Activated T-helper 1 cell treated with anti-CD3 and anti-CD28 coated beads, Interleukin-12 subunit alpha, Interleukin-12 subunit beta, Interleukin-2, Interleukin-4 antibody, amounts not matched to agents 30 ng/mL and 10 ng/mL and 1 ng/mL, durations not matched to agents 14 hours and 24 hours and 36 hours (primary cell): ENCODE measurements at places on chromosomes 4 and X.

DNA sequence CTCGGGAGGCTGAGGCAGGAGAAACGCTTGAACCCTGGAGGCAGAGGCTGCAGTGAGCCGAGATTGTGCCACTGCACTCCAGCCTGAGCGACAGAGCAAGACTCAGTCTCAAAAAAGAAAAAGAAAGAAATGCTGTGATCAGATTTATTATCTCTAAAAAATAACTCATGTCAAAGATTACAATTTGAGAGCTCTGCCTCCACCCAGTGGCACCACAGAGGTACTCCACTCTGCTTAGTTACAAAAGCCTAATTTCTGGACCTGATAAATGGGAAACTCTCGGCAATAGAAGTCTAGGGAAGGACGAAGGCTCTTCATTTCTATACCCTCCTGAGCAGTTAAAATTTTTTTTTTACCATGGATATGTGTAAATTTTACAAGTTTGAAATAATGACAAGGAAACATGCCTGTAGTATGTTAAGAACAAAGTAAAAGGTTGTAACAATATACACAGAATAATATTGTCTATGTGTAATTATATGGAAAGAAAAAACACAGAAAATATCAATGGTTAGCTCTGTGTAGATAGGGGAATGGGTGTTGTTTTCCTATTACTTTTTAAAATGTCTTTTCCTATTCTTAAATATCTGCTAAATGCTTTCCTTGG, 149.8 kb downstream of the STIM2 start:
- H3K4me3 ChIP-seq, result no peak overlapping the region
- no peak for DNase-seq
- H3K4me1 ChIP-seq, result peaks cover 4% of the 10 kb centered on the region
- H3K36me3 ChIP-seq, result peaks cover 18% of the 10 kb centered on the region
- H3K27me3 ChIP-seq, result no peaks in the 10 kb centered on the region

GRCh38 chr4:80294206-80294605, 27.7 kb downstream of the FGF5 start:
- H3K27ac ChIP-seq, result no peak overlapping the region
- H3K27me3 ChIP-seq, result peaks cover 10% of the 10 kb centered on the region
- H3K36me3 ChIP-seq, result no peaks in the 10 kb centered on the region
- H3K4me3 ChIP-seq, result no peak overlapping the region

DNA sequence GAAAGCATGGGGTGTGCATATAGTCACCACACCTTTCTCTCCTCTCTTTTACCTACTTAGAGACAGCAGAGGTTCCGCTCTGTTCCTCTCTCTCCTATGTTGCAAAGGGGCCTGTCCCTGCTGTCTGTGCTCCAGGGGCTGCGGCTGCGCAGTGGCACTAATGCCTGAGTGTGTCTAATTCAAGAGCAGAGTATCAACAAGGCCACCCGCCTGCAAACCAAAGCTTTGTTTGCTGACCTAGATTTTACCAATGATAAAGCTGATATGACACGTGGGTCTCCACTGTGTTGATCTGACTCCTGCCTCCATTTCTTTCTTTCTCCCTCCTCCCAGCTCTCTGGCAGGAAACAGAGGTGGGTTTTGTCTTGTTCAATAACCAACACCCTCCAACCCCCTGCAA, 74.9 kb downstream of the NSG1 start:
- no peak overlapping the region for H3K27ac ChIP-seq
- peaks cover 23% of the 10 kb centered on the region for H3K36me3 ChIP-seq
- no peak overlapping the region for H3K4me3 ChIP-seq
- DNase-seq, result no peak

DNA sequence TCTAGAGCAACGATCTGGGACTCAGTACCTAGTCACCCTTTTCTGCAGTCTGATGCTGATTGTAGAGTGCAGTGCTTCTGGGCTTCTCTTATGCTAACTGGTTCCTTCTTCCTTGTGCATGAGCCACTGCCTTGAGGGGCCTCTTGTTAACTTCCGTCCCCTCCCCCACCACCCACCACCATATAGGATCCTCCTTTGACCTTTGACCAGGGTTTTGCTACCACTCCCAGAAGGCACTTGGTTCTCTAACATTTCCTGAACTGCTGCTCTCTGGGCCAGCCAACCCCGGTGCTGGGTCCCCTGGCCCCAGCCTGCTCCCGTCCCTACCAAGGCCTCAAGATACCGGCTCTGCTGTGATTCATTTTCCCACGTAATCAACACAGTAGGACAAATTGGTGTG, 104.6 kb upstream of the KLF3 start:
- DNase-seq, result no peak
- no peaks in the 10 kb centered on the region for H3K36me3 ChIP-seq
- H3K4me3 ChIP-seq, result no peak overlapping the region
- H3K27ac ChIP-seq, result no peak overlapping the region
- H3K4me1 ChIP-seq, result peaks cover 13% of the 10 kb centered on the region
- peaks cover 35% of the 10 kb centered on the region for H3K27me3 ChIP-seq

DNA sequence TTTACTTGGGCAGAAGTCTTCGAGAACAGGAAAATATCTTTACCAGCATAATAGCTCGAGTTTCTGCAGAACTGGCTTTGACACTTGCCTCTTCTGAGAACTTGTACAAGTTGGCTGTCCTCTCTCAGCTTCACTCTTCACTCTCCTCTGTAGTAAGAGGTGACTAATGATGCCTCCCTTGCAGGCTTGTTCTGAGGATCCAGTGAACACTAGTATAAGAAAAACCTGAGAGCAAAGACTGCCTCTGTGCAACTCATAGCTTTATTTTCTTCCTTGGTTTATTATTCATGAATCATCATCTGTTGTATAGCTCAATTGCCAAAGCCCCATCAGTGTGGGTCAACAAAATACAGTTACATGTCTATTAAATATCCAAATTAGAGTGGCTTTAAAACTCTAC, 266.7 kb upstream of the CLNK start:
- no peaks in the 10 kb centered on the region for H3K36me3 ChIP-seq
- peaks cover 8% of the 10 kb centered on the region for H3K27me3 ChIP-seq
- no peak for DNase-seq
- peaks cover 28% of the 10 kb centered on the region for H3K4me1 ChIP-seq
- H3K27ac ChIP-seq, result no peak overlapping the region

DNA sequence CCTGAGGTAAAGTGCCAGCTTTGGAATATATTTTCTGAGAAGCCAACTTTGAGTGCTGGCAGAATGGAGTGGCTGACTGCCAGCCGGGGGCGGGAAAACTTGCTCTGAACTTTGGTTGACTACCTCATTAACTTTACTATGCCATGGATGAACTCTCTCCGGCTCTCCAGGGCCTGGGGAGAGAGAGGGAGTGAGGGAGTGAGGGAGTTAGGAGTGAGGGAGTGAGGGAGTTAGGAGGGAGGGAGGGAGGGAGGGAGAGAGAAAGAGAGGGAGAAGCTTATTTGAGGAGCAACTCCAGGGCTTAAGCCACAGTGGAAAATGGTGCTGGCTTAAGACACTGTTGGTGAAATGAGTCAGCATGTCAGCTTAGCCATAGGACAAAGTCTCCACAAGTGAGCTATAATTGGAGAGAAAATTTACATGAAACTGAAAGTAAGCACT, 280.9 kb upstream of the RPS6KA3 start:
- DNase-seq, result no peak
- H3K4me1 ChIP-seq, result peaks cover 6% of the 10 kb centered on the region
- H3K27ac ChIP-seq, result no peak overlapping the region

DNA sequence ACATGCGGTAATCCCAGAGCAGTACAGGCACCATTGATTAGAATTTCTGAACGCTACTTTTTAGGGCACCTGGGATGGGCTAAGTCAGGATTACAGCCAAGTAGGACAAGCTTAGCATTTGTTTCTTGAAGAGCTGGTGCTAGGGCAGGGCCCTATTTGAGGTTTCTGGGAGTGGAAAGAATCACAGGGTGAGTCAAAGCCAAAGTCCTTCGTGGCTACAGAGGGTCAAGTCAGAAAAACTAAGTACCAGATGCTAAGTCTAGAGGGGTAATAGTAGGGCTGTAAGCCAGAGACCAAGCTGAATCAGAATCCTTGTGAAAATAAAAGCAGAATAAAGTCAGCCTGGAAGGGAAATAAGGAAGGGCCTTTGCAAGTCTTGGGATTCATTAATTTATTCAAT, 448.6 kb downstream of the ZIC3 start:
- no peak for DNase-seq
- H3K36me3 ChIP-seq, result no peaks in the 10 kb centered on the region

DNA sequence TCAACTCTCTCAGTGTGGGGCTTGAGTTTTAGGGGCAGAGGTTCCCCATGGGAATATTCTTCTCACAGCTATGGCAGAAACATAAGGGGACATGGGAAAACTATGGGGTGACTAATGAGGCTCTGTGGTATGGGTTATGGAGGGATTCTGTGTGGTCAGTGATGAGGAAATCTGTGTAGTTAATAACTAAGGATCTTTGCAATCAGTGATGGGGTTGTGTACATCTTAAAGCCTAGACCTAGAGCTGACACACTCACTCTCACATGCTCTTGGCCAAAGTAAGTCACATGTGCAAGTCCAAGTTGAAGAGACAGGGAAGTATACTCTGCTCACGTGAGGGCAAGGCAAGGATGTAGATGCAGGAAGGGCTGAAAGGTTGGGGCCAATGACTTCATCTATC, 86.4 kb upstream of the UXT start:
- DNase-seq, result no peak
- no peaks in the 10 kb centered on the region for H3K36me3 ChIP-seq
- H3K27me3 ChIP-seq, result peaks cover 2% of the 10 kb centered on the region
- H3K4me3 ChIP-seq, result no peak overlapping the region

GRCh38 chrX:9980927-9981326, 13.8 kb downstream of the CLDN34 start:
- no peak for DNase-seq
- no peaks in the 10 kb centered on the region for H3K36me3 ChIP-seq
- no peaks in the 10 kb centered on the region for H3K27me3 ChIP-seq
- no peak overlapping the region for H3K4me3 ChIP-seq
- no peak overlapping the region for H3K27ac ChIP-seq
- H3K4me1 ChIP-seq, result no peaks in the 10 kb centered on the region

DNA sequence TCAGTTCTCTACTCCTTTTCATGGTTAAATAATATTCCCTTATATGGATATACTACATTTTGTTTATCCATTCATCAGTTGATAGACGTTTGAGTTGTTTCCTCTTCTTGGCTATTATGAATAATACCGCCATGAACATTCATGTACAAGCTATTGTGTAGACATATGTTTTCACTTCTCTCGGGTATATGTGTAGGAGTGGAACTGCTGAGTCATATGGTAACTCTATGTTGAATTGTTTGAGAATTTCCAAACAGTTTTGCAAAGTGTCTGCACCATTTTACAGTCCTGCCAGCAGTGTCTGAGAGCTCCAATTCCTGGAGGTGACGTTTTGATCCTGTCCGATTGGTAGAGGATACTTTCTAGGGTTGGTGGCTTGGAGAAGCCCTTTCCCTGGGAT, 23.6 kb downstream of the PLAC1 start:
- H3K36me3 ChIP-seq, result peaks cover 2% of the 10 kb centered on the region
- no peak overlapping the region for H3K4me3 ChIP-seq
- peaks cover 2% of the 10 kb centered on the region for H3K27me3 ChIP-seq
- H3K27ac ChIP-seq, result no peak overlapping the region
- DNase-seq, result no peak

DNA sequence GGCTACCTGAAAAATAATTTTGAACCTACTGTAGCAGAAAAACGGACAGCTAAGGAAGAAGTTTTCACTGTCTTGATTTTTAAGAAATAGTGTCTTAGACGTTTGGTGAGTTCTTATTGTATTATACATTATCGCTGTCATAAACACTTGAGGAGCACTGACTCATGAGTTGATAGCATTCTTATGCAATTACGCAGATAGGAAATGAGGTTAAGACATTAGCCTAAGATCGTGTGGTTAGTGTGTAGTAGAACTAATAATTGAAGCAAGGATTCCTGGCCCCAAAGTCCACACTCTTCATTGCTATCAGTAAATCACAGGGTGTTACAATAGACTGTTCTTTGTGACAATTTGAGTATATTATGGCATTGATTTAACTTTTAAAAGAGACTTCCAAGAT, 238.1 kb downstream of the ARAP2 start:
- DNase-seq, result no peak
- H3K4me3 ChIP-seq, result no peak overlapping the region
- H3K4me1 ChIP-seq, result no peaks in the 10 kb centered on the region
- peaks cover 3% of the 10 kb centered on the region for H3K27me3 ChIP-seq

- no peak for DNase-seq
- H3K27ac ChIP-seq, result no peak overlapping the region
- H3K27me3 ChIP-seq, result no peaks in the 10 kb centered on the region
- peaks cover 4% of the 10 kb centered on the region for H3K4me1 ChIP-seq
- H3K4me3 ChIP-seq, result no peak overlapping the region
- no peaks in the 10 kb centered on the region for H3K36me3 ChIP-seq
These were observed 187.8 kb upstream of the MBNL3 start for GRCh38 chrX:132676561-132677186.

DNA sequence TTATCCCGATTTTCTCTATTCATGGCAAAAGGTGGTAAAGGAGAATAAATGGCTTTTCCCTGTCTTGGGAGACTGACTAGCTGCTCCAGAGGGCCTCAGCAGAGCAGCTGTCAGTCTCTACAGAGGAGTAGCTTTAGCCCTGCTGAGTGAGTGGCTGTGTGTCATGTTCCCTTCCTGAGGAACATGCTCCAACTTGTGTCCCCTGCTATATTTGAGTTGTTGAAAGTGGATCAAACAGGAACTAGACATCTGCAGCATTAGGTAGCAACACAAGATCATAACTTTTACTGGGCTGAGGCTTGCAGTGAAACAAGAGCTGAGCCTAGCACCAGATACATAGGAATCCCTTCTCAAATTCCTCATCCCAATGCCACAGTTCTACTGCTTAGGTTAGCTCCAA, 26.7 kb upstream of the PLAC1 start:
- H3K36me3 ChIP-seq, result no peaks in the 10 kb centered on the region

- no peaks in the 10 kb centered on the region for H3K36me3 ChIP-seq
- no peaks in the 10 kb centered on the region for H3K27me3 ChIP-seq
- H3K27ac ChIP-seq, result no peak overlapping the region
- DNase-seq, result no peak
These were observed 90.1 kb downstream of the ATP8A1 start for GRCh38 chr4:42566835-42567234.

GRCh38 chr4:44425614-44426208, 22.9 kb downstream of the KCTD8 start:
- no peak overlapping the region for H3K27ac ChIP-seq
- DNase-seq, result no peak
- no peaks in the 10 kb centered on the region for H3K27me3 ChIP-seq
- no peak overlapping the region for H3K4me3 ChIP-seq

DNA sequence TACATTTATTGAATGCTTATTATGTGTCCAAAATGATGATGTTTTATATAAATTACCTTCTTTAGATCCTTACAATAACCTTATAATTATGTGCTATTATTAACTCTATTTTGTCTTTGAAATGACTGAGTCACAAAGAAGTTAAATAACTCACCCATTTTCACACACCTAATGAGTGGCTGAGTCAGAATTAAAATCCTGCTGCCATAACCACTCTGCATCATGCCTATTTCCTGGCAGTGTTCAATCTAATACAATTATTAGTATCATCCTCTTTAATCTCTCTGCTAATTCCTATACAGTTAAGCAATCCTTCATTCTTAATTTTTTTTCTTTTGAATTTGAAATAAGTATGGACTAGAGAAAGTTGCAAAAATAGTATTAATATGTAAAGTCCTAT, 342.9 kb downstream of the CFAP299 start:
- no peak for DNase-seq
- no peaks in the 10 kb centered on the region for H3K27me3 ChIP-seq
- H3K27ac ChIP-seq, result no peak overlapping the region
- H3K4me3 ChIP-seq, result no peak overlapping the region
- no peaks in the 10 kb centered on the region for H3K36me3 ChIP-seq
- H3K4me1 ChIP-seq, result no peaks in the 10 kb centered on the region

GRCh38 chr4:104728380-104729122, 233.9 kb upstream of the CXXC4 start:
- no peaks in the 10 kb centered on the region for H3K27me3 ChIP-seq
- no peak overlapping the region for H3K27ac ChIP-seq
- H3K36me3 ChIP-seq, result no peaks in the 10 kb centered on the region
- H3K4me1 ChIP-seq, result no peaks in the 10 kb centered on the region
- no peak for DNase-seq
